Right lung (tissue), 10 donors: ENCODE measurements at places on chromosomes 4 and X.

GRCh38 chr4:17758485-17758884, 22.9 kb downstream of the FAM184B start:
- DNase-seq = no peak

GRCh38 chr4:39510348-39510929, 16.8 kb downstream of the UGDH start:
- DNase-seq = no peak

DNA sequence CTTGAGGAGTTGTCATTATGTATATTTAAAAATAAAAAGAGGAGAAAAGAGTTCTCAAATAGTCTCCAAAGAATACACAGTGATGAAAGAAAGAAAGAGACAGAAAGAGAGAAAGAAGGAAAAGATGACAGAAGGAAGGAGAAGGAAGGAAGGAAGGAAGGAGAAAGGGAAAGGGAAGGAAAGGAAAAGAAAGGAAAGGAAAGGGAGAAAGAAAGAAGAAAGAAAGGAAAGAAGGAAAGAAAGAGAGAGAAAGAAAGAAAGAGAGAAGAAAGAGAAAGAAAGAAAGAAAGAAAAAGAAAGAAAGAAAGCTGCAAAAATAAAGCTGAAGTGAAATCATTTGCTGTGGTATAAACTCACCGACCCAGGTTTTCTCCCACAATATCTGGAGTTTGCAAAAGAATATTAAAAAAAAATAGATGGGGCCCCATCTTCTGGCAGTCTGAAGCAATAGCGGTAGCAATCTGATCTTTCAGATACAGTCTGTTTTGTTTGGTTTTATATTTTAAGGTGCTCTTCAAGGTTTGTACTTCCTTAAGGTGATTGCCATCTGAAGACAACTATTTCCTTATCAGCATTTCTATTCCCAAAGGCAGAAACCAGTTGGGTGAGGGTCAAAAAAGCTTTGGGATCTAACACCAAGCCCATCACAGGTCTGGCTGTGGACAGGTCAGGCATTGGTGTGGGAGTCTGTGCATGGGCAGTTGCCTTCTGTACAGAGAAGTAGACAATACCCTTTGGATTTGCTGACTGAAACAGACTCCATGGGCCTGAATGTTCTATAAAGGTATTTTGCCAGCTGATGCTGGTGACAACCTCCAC, 160.4 kb downstream of the CPEB2 start:
- DNase-seq = peak; percentile 25

- DNase-seq = peak; percentile 51
Observed at GRCh38 chr4:106914223-106914622, 121.9 kb downstream of the DKK2 start.

GRCh38 chrX:120446498-120446897, 22.6 kb downstream of the LAMP2 start:
- DNase-seq = no peak

DNA sequence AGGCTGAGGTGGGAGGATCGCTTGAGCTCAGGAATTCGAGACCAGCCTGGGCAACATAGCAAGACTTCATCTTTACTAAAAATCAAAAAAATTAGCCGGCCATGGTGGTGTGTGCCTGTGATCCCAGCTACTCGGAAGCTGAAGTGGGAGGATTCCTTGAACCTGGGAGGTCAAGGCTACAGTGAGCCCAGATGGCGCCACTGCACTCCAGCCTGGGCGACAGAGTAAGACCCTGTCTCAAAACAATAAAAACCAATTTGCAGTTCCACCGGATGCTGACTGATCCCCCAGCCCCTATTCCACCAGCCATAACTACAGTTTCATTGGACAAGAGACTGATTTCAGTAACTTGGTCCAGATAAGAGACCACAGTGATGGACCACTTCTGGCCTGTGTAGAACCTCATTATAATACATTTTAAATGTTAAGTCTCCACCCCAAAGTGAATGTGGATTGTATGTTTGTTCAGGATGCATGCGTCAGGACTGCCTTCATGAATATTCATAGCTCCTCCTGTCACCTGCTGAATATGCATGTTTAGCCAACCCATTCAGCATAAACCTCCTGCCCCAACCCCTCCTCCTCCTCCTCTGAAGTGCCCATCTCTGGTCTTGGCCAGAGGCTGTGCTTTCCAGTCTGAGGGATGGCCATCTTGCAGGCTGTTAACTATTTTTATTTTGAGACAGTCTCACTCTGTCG, 2.3 kb upstream of the SLBP start:
- DNase-seq = no peak

DNA sequence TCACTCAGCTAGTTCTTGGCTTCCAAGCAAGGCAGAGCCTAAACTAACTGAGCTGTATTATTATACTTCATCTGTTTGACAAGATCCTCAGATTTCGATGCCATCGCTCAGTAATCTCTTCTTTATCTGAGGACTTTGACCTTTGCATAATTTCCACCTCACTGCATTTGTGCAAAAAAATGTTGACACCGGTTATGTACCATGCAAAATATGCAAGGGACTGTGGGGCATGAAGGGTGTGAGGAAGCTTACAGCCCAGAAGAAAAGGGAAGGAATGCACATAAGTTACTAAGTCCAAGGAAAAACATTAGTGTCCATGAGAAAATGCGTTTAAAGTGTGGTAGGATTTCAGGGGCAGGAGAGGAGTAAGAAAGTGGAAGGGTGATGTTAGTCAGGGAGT, 295.4 kb downstream of the PACRGL start:
- no peak for DNase-seq

- DNase-seq = no peak
Observed at GRCh38 chr4:85496126-85496849, 21.3 kb downstream of the ARHGAP24 start.

- no peak for DNase-seq
Observed at GRCh38 chr4:174118171-174118570, 165.3 kb downstream of the FBXO8 start.

- peak; percentile 23 for DNase-seq
Observed at GRCh38 chr4:183588169-183588675, 70.8 kb downstream of the RWDD4 start.

GRCh38 chr4:138192113-138192512, 50.0 kb downstream of the SLC7A11 start:
- DNase-seq = no peak

DNA sequence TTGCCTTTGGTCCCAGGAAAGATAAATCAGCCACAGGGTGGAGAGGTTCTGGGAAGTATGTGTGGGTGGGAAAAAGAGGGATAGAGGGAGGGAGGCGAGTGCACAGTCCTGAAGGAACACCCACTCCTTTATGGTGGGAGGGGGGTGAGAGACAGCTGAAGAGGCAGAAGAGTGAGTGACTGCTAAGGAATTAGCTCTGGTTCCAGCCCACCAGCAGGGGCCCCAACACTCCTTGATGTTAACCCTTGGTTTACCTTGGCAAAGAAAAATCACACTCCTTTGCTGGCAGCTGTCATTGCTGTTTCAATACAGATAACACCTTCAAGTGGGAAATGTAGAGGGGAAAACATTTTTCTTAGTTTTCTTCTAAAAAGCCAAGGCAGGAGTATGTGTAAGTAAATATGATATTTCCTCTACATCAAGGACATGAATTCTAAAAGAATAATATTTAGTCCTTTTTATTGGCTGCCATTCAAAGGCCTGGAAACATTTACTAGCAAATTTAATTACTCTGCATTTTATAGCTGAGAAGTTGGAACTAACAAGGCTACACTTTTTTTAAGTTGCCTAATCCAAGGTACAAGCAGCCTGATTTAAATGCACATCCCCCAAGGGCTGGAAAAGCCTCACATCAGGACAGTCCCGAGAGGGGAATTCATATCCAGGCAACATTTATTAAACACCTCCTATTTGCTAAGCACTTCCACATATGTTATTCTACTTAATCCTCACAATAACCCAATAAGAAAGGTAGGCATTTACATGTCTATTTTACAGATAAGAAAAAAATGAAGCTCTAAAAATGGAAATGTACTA, 81.7 kb downstream of the HS6ST2 start:
- peak; percentile 16 for DNase-seq

GRCh38 chr4:128758314-128758922, 51.1 kb upstream of the JADE1 start:
- DNase-seq = no peak

DNA sequence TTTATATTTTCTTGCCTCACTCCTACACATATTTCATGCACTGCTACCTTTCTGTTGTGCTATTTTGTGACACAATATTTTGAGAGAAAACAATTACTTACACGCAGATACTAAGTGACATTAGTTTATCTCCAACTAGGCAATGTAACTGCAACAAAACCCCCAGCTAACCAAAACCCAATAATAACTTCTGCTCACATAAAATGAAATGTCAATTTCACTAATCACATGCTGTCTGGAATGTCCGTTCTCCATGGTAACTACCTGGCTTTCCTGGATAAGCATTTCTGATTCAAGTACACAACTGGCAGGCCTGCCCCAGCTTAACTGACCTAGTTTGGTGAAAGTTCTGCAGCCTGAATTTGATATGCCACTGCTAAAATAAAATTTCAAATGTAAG, 313.5 kb downstream of the TMA16 start:
- DNase-seq = no peak

DNA sequence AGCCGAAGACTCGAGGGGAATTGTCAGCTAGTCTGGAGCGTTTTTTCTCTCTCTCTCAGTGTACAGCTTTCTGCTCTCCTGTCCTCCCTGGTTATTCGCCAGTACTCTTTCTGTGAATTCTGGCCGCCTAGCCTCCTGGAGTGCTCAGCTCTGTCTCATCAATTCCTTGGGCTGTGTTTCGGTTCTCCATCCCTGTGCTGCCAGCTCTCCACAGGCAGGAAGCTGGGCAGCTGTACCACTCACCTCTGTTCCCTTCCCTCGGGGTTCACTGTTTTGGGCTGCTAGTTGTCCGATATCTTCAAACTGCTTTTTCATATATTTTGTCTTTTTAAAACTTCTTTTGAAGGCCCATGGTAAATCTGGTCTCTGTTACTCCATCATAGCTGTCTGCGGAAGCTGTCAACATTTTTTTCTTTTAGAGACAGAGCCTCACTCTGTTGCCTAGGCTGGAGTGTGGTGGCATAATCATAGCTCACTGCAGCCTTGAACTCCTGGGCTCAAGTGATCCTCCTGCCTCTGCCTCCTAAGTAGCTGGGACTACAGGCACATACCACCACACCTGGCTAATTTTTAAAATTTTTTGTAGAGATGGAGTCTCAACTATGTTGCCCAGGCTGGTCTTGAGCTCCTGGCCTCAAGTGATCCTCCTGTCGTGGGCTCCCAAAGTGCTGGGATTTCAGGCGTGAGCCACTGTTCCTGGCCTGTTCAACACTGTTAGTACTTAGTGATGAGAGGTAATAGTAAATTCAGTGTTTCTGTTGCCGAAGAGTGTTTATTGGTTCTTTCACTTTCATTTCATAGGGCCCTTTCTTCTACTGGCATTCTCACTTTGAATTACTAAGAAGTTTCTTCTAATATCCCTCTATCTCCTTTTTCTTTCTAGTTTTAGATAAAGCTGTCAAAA, 18.6 kb downstream of the ZCCHC4 start:
- no peak for DNase-seq

DNA sequence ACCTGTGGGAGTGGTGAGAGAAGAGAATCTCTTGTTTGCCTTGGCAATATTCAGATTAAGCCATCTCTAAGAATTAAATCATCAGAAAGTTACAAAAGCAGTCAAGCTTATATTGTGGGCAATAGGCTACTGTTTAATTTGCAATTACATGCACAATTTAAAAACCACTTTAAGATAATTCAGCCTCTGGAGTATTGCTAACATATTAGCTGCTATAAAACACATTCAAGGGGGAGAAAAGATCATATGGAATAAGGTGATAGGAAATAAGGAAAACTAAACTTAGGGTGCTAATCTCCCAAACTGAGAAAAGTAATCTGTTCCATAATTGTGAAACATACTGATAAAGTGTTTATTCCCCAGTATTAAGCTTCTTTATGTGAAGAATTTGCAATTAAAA, 103.9 kb downstream of the ARAP2 start:
- no peak for DNase-seq

- no peak for DNase-seq
Observed at GRCh38 chr4:60463857-60464502, 736.1 kb upstream of the ADGRL3 start.

- peak; percentile 21 for DNase-seq
Observed at GRCh38 chr4:162163892-162164759, at the start of gene FSTL5. Gene FSTL5, minus strand, starts transcription at chr4:162164000. Its CDS starts 52,604 bp downstream, at chr4:162111396.

GRCh38 chr4:87965501-87965975, 10.0 kb upstream of the SPP1 start:
- no peak for DNase-seq

DNA sequence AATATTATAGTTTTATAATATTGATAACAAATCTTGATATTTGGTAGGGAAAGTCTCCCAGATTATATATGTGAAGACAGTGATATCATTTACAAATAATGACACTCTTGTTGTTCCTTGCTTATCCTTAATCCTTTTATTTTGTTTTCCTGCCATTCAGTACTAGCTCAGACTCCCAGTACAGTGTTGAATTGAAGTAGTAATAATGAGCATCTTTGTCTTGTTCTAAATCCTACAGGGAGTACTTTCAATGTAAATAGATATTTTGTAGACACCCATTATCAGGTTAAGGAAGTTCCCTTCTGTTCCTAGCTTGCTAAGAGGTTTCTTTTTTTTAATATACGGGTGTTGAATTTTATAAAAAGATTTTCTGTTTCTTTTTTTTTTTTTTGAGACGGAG, 33.0 kb downstream of the WWC2 start:
- no peak for DNase-seq

- DNase-seq = no peak
Observed at GRCh38 chr4:23058165-23058776, 365.5 kb downstream of the GBA3 start.

GRCh38 chrX:106608016-106608415, 3.8 kb upstream of the RADX start:
- DNase-seq = peak; percentile 21

DNA sequence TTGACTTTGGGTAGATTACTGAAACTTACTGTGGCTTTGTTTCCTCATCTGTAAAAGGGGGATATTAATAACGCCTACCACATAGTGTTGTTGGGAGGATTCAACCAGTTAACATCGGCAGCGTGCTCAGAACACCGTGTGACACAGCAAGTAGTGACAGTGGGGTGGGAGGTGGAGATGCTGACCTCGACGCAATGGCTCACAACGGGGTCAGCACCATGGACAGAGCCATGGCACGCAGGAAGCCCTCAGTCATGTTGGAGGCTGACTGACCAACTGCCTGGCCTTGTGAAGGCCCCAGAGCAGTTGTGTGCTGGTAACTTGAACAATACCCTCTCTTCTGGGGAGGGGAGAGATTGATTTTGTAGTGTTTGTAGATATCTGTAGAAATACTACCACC, 93.2 kb downstream of the WFS1 start:
- peak; percentile 29 for DNase-seq

DNA sequence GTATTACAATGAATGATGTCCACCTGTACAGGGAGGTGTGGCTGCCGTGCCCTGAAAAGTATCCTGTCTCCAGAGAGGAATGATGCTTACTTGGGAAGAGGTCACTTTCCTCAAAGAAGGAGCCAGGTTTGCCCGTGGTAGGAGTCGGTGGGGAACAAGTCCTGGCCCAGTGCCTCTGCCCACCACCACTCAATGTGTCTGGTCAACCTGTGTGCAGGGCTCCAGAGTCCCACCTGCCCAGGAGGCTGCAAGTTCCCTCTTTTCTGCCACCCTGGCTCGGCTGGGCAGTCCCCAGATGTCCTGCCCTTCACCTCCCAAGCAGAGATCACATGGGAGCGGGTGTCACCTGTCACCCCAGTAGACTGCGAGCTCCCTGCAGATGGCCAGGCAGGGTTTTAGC, 75.4 kb upstream of the C4orf50 start:
- no peak for DNase-seq
